ENCODE measurements at places on chromosomes 4 and X. TPM values are rescaled to one million over a fixed set of nuclear protein-coding genes. Genes with fewer than 3 reads are reported as not detected.
A peak's percentile ranks its signal among the peaks of the same experiment; 100 is the strongest.

DNA sequence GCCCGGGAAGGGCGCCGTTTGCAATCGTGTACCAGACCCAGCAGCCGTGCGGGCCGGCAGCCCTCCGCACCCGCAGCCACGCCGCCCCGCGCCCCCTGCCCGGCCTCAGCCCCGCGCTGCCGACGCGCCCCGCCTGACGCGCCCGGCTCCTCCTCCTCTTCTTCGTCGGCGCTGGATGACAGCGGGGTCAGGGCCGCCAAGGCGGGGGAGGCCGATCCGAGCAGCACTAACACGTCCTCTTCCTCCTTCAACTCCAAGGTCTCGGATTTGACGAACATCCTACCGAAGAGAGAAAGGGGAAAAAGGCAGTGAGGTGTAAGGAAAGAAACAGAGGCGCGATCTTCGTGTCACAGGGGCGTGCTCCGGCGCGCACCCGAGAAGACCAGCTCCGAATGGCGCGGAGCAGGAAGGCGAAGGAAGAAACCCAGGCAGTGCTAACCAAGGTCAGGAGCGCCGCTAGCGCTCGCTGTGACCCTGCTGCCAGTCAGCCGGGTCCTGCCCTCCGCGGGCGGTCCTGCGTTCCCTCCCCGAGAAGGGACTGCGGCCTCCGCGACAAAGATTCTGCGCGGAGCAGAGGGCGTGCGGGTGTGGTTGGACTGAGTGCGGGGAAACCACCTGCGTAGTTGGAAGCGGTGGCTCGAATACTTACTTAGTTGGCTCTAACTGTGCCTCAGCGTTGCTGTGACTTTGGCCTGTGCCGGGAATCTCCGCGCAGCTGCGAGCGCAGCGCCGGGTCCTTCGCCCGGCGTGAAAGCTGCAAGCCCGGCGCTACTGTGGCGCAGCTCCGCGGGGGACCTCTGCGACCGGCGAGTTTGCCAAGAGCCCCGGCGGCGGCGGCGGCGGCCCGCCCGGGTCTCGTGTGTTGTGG, 548 bp downstream of the NEUROG2 start:
- peak overlapping the region; percentile 84 for H3K4me3 ChIP-seq
- peak; percentile 85 for DNase-seq
- H3K36me3 ChIP-seq: peaks cover 4% of the 10 kb centered on the region
- peaks cover 89% of the 10 kb centered on the region for H3K27me3 ChIP-seq
- peaks cover 38% of the 10 kb centered on the region for H3K4me1 ChIP-seq

COL4A6 gene
- total RNA-seq: 36.9 TPM

TRIM75 gene
- not detected for total RNA-seq

DNA sequence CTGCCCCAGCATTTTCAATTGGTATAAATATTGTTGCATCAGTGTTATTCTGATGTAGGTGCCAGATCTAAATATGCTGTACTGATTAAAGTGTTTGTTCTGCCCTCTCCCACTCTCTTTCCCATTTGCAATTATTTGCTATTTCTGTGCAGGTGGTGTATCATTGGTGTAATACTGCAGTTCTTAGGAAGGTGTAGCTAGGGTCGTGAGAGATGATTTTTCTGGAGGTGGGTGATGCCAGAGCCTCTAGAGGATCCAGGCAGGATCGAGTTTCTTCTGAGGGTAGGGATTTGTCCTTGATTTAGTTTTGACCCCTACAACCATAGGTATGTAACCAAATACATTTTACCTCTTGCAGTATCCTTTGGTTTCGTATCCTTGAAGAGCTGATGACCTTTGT, 1.9 kb downstream of the SMAD1 start:
- no peak for DNase-seq
- peaks cover 7% of the 10 kb centered on the region for H3K4me1 ChIP-seq
- H3K36me3 ChIP-seq: no peaks in the 10 kb centered on the region
- no peak overlapping the region for H3K4me3 ChIP-seq
- H3K27ac ChIP-seq: no peak overlapping the region
- no peaks in the 10 kb centered on the region for H3K27me3 ChIP-seq

- peaks cover 5% of the 10 kb centered on the region for H3K4me1 ChIP-seq
- H3K27me3 ChIP-seq: peaks cover 13% of the 10 kb centered on the region
- DNase-seq: no peak
- H3K36me3 ChIP-seq: no peaks in the 10 kb centered on the region
- no peak overlapping the region for H3K27ac ChIP-seq
Observed at GRCh38 chrX:132144061-132144460, 16.2 kb upstream of the FRMD7 start.

DNA sequence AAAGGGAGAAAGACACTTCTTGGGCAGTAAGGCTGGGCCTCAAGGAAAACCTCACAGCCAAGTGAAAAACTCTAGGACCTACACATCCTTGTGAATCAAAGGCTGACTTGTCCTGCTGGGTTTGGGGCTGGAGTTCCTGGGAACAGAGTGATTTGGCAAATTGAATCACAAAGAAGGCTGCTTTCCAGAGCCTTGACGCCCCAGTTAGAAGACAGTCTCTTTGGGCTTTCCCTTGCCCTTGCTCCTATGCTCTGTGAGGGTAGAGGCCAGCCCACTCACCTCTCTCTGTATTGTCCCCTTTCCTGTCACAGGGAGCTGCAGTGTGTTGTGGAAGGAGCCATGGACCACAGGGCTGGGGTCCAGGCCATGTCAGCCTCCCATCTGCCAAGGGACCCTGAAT, 9.6 kb downstream of the AMER1 start:
- H3K4me3 ChIP-seq: no peak overlapping the region
- H3K27ac ChIP-seq: no peak overlapping the region
- peaks cover 7% of the 10 kb centered on the region for H3K36me3 ChIP-seq
- no peaks in the 10 kb centered on the region for H3K4me1 ChIP-seq
- DNase-seq: no peak
- no peaks in the 10 kb centered on the region for H3K27me3 ChIP-seq

GAGE2A gene
- not detected for total RNA-seq

DNA sequence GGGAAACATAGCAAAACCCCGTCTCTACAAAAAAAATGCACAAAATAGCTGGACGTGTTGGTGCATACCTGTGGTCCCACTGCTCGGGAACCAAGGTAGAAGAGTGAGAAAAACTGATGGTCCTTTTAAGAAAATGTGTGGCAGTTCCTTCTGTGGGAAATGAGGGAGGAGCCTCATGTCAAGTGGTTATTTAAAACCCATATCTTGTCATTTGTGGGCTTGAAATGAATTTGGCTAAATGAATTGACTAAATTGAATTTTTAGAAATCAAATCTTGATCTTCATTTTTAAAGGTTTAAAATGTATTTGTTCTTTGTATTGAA, 16.2 kb upstream of the LAMP2 start:
- peaks cover 1% of the 10 kb centered on the region for H3K36me3 ChIP-seq
- DNase-seq: no peak
- peak overlapping the region; percentile 78 for H3K4me3 ChIP-seq
- H3K4me1 ChIP-seq: peaks cover 9% of the 10 kb centered on the region
- no peaks in the 10 kb centered on the region for H3K27me3 ChIP-seq

DNA sequence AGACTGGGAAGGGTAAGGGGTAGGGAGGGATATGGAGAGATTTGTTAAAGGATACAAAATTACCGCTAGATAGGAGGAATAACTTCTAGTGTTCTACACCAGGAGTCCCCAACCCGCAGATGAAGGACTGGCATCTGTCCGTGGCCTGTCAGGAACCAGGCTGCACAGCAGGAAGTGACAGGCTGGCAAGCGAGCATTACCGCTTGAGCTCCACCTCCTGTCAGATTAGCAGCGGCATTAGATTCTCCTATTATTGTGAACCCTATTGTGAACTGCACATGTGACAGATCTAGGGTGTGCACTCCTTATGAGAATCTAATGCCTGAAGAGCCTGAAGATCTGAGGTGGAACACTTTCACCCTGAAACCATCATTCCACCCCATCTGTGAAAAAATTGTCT, 27.9 kb upstream of the BBS7 start:
- H3K27ac ChIP-seq: no peak overlapping the region
- no peaks in the 10 kb centered on the region for H3K4me1 ChIP-seq
- H3K36me3 ChIP-seq: peaks cover 3% of the 10 kb centered on the region
- peaks cover 48% of the 10 kb centered on the region for H3K27me3 ChIP-seq
- no peak overlapping the region for H3K4me3 ChIP-seq

PLXNB3 gene
- 8.7 TPM for total RNA-seq

GRCh38 chr4:8105306-8106100, 53.1 kb downstream of the ABLIM2 start:
- peaks cover 44% of the 10 kb centered on the region for H3K27me3 ChIP-seq

- no peak overlapping the region for H3K4me3 ChIP-seq
- no peaks in the 10 kb centered on the region for H3K36me3 ChIP-seq
- H3K27ac ChIP-seq: no peak overlapping the region
Observed at GRCh38 chrX:39869846-39870601, 227.7 kb downstream of the BCOR start.

GRCh38 chrX:14027036-14027435, 2.7 kb downstream of the GEMIN8 start:
- no peak overlapping the region for H3K27ac ChIP-seq
- no peaks in the 10 kb centered on the region for H3K36me3 ChIP-seq
- DNase-seq: no peak
- no peaks in the 10 kb centered on the region for H3K27me3 ChIP-seq
- H3K4me3 ChIP-seq: no peak overlapping the region

DNA sequence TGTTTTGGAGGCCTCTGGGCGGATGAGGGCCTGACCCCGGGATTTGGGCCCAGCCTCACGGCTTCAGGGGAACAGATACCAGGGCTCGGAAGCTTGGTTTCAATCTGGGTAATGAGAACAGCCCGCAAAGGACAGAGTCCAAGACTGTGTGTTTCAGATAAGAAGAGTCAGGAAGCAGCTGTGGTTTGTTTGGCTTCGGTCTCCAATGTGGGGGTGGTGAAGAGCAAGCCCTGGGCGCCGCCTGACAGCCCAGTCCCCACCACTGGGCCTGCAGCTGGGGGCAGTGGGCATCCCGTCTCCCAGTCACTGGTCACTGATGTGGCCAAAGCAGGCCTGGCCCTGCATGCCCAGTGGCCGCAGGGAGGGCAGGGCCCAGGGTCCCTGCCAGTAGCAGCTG, 9.1 kb downstream of the WFS1 start:
- no peak overlapping the region for H3K4me3 ChIP-seq
- H3K27ac ChIP-seq: no peak overlapping the region
- peaks cover 2% of the 10 kb centered on the region for H3K36me3 ChIP-seq
- peaks cover 19% of the 10 kb centered on the region for H3K4me1 ChIP-seq
- DNase-seq: no peak

DNA sequence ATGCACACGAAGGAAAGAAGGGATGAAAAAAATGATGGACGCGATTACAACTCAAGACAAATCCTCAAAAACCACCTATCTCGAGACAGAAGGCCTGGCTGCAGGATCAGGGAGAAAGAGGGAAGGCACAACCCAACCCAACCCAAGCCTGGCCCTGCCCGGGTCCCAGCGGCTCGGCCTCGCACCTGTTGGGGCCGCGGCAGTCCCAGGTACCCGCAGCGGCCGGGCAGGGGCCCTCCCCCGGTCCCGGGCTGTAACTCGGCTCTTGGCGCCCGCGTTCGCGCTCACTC, 464 bp downstream of the RASGEF1B start:
- peaks cover 61% of the 10 kb centered on the region for H3K27me3 ChIP-seq
- peak overlapping the region; percentile 73 for H3K4me3 ChIP-seq
- no peak overlapping the region for H3K27ac ChIP-seq
- H3K4me1 ChIP-seq: peaks cover 10% of the 10 kb centered on the region
- DNase-seq: no peak

DNA sequence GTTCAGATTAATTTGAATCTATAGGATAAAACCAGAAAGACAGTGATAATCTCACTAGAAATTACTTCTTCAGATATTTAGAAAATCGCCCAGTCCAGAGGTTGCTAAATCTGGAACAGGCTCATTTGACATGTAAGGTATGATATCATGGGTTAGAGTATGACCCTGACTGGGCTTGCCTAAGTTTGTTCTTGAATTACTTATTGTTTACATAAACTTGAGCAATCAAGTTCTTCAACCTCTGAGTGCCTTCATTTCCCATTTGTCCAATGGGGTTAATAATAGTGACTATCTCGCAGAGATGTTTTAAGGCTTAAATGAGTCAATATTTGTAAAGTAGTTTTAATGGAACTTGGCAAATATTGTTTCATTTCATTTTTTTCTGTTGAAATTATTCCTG, 1947.6 kb upstream of the IGFBP7 start:
- H3K4me3 ChIP-seq: no peak overlapping the region
- DNase-seq: no peak
- H3K4me1 ChIP-seq: no peaks in the 10 kb centered on the region
- H3K27ac ChIP-seq: no peak overlapping the region
- H3K36me3 ChIP-seq: no peaks in the 10 kb centered on the region

LONRF3 gene
- total RNA-seq: not detected

DNA sequence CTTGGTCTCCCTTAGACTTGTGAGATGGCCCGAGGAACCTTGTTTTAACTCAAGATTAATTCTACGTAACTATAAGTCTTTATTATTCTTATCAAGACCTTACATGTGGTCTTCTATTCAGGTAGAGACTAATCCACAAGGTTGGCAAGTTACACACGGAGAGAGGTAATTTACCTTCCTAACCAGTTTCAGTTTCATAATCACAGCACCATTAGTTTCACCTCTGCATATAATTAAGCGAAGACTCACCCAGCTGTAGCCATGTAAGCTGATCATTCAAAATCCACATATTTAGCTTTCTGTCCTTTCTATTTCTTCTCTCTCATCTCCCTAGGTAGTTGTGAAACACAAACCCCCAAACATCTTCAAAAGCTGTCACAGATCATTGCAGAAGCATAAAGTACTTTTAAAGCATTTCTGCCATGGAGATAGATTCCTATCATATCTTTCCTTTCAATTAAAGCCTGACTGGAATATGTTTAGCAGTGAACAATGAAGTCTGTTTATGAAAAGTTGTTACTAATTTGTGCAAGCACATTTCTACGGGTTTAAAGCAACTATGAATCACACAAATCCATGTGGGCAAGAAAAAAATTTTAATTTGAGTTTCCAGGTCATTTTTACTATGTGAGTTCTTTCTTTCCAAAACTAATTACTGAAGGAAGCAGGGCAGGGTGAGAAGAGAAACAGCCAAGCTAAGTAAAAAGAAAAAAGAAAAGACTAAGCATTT, 78.5 kb downstream of the BTC start:
- peaks cover 12% of the 10 kb centered on the region for H3K27me3 ChIP-seq
- DNase-seq: no peak

LAS1L gene
- 30.4 TPM for total RNA-seq

DNA sequence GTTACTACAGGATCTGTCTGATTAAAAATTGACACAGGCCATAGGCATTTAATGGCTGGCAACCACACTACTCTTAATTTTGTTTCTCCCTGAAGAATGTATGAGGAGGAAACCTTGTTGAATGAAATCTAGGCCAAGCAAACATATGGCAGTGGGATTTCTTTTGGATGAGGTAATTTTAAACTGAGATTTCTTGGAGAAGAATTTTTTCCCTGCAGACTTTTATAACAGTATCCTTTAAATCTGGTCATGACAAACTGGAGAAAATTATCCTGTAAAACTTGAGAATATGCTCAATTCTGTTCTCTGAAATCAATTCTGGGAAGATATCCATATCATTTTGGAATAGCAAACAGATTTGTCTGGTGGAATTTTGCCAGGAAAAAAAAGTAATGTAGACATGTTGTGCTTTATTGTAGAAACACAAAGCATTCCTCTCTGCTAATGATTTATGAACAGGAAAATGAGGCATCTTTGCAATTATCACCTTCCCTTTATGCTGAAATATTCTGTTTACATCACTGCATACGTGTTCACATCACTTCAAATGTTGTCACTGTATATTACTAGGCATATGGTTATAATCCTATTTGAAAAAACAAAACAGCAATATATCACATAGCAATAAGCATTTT, 108.3 kb upstream of the ARSJ start:
- no peaks in the 10 kb centered on the region for H3K36me3 ChIP-seq
- peak overlapping the region; percentile 73 for H3K27ac ChIP-seq
- H3K4me1 ChIP-seq: peaks cover 55% of the 10 kb centered on the region
- no peak for DNase-seq
